ENCODE measurements at places on chromosomes 12 and 14. TPM values are rescaled to one million over a fixed set of nuclear protein-coding genes. Genes with fewer than 3 reads are reported as not detected.

Gene SALL2
- 263 TPM for total RNA-seq

Gene SOAT2
- total RNA-seq, result not detected

Gene GLIPR1L1
- not detected for total RNA-seq

Gene CCDC92
- total RNA-seq, result 4.8 TPM

Gene PROX2
- not detected for total RNA-seq

- no peaks in the 10 kb centered on the region for H3K27me3 ChIP-seq
- DNase-seq, result no peak
- peaks cover 7% of the 10 kb centered on the region for H3K4me1 ChIP-seq
Observed at GRCh38 chr12:10218021-10218420, 5.3 kb downstream of the GABARAPL1 start.

GRCh38 chr14:70700955-70701585 is 59.4 kb downstream of the TTC9 start:
- H3K36me3 ChIP-seq, result no peaks in the 10 kb centered on the region
- DNase-seq, result no peak
- no peak overlapping the region for H3K4me3 ChIP-seq
- H3K4me1 ChIP-seq, result no peaks in the 10 kb centered on the region
- H3K27ac ChIP-seq, result no peak overlapping the region
- no peaks in the 10 kb centered on the region for H3K27me3 ChIP-seq

DNA sequence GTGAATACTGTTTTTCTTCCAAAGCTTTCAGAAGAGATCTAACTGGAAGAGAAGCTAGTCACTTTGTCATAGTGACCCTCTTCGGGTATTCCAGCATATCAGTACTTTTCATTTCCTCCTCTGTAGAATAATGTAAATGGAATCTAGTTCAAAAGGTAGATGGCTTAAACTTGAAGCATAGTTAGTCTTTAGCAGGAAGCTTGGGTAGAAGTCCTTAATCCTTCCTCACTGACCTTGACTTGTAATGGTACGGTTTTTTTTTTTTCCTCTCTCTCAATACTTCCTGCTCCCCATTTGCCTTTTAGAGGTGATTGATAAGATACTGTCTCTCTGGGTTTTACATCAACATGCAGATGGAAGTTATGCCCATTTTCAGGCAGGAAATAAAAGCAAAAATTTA is 1.7 kb downstream of the FBXO34 start:
- H3K4me1 ChIP-seq, result peaks cover 9% of the 10 kb centered on the region
- no peaks in the 10 kb centered on the region for H3K36me3 ChIP-seq
- peaks cover 8% of the 10 kb centered on the region for H3K27me3 ChIP-seq
- peak overlapping the region; percentile 89 for H3K4me3 ChIP-seq

- H3K4me3 ChIP-seq, result no peak overlapping the region
- H3K36me3 ChIP-seq, result no peaks in the 10 kb centered on the region
- H3K27me3 ChIP-seq, result no peaks in the 10 kb centered on the region
- H3K27ac ChIP-seq, result no peak overlapping the region
Observed at GRCh38 chr14:22303589-22304195, 285.3 kb downstream of the DAD1 start.

GRCh38 chr12:1864867-1865266 is 44.5 kb downstream of the LRTM2 start:
- no peak for DNase-seq
- no peak overlapping the region for H3K4me3 ChIP-seq
- H3K36me3 ChIP-seq, result no peaks in the 10 kb centered on the region

DNA sequence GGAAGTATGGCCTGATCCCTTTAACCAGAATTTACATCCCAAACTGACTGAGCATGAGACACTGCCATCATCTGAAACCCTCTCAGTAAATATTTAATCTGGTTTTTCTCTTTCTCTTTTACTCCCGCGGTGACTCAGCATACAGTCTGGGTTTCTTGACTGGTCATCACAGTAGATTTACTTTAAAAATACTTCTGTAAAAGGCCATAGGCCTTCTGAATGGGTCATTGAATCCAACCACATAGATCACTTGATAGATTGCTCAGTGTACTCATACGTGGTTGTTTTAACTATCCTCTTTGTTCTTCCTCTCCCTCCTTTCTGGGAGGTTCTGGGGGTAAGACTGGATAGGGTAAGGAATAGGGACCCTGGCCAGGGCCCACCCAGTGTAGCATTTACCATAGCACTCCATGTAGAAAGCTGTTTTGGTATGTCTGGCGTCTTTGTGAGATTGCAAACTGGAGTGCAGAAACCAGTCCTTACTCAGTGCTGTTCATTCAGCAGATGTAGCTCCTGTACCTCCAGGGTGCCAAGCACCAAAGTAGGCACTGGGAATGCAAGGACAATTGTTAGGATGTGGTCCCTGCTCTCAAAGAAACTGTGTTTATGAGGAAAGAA is 165.7 kb downstream of the SRGAP1 start:
- no peaks in the 10 kb centered on the region for H3K27me3 ChIP-seq
- H3K4me1 ChIP-seq, result no peaks in the 10 kb centered on the region
- DNase-seq, result no peak
- no peak overlapping the region for H3K4me3 ChIP-seq
- no peak overlapping the region for H3K27ac ChIP-seq
- no peaks in the 10 kb centered on the region for H3K36me3 ChIP-seq
